ENCODE measurements at places on chromosomes 11 and 22. TPM values are rescaled to one million over a fixed set of nuclear protein-coding genes. Genes with fewer than 3 reads are reported as not detected.

- no peak for DNase-seq
Observed at GRCh38 chr11:124079631-124080326, 35.5 kb upstream of the VWA5A start.

- peak; percentile 50 for DNase-seq
Observed at GRCh38 chr11:124763156-124763947, 1.3 kb upstream of the ESAM start.

DNA sequence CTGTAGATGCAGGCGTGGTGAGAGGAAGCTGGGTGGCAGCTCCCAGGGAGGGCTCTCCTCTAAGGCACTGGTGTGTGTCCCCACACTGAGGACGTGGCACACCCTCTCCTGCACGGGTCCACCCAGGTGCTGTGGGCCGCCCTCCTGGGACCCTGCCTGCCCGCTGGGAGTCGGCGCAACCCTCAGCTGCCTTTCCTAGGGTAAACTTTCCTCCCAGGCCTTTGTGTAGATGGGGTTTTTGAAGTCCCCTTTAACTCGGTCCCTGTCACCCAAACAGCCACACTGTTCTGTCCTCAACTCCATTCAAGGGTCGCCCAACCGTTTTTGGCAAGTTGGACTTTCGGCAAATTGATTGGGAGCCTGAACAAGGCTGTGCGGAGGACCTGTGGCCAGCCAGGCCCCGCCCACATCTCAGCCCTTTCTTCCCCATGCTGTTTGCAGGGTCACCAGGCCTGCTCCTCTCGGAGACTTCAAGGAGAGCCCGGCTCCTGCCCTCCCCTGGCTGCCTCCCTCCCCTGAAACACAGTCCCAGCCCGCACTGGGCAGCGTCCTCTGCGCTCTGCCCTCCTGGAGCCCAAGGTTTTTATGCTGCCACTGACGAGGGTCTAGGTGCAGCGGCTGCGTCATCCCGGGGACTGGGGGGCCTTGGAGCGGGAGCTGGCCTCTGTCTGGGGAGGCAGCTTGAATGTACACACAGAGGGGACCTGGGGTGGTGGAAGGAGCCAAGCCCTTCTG lies 1126.2 kb downstream of the BRD1 start:
- no peak for DNase-seq

DNA sequence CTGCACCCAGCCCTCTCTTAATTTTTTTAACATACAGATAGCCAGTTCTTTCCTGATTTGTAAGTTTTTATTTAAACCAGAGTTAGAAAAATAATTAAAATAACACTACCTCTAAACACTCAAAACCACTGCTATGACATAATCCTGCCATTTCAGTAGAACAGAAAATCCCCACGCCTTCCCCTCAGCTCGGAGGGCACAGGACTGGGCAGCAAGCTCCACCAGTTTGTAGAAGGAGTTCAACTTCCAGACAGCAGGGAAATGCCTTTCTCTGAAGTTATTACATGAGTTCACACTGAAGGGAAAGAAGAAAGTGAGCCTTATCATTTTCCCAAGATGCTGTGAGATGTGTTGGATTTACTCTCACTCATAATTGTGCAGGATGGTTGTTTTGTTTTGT lies 114.4 kb downstream of the MRTFA start:
- DNase-seq: no peak

DNA sequence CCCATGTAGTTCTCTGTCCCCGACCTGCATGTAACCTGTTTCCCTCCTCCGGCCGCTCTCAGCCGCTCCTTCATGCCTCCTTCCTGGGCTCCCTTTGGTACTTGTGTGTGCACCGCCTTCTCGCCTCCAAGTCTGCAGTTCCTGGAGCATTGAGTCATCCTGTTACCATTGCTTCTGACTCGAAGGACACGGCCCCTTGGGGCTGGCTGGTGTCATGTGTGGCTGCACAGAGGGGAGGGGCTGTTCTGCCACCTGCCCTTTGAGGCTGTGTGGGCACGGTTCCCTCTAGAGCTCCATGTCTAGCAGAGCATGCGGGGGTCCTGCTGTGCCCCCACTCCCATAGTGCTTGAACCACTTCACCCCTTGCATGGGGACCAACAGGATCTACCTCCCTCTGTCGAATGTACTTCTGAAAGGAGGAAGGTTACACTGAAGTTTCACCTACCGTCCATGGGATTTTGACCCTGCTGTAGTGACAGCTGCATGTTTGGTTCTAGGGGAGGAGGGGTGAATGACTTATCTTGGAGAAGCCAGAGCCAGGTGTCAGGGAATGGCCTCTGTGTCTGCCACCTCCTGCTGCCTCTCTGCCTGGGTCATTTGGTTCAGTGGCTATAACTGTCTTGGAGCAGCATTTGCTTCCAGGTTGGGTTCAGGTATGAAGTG lies 39.6 kb downstream of the BCR start:
- DNase-seq: peak; percentile 75

GRCh38 chr22:32752816-32753520 lies 48.5 kb upstream of the TIMP3 start:
- DNase-seq: no peak

DNA sequence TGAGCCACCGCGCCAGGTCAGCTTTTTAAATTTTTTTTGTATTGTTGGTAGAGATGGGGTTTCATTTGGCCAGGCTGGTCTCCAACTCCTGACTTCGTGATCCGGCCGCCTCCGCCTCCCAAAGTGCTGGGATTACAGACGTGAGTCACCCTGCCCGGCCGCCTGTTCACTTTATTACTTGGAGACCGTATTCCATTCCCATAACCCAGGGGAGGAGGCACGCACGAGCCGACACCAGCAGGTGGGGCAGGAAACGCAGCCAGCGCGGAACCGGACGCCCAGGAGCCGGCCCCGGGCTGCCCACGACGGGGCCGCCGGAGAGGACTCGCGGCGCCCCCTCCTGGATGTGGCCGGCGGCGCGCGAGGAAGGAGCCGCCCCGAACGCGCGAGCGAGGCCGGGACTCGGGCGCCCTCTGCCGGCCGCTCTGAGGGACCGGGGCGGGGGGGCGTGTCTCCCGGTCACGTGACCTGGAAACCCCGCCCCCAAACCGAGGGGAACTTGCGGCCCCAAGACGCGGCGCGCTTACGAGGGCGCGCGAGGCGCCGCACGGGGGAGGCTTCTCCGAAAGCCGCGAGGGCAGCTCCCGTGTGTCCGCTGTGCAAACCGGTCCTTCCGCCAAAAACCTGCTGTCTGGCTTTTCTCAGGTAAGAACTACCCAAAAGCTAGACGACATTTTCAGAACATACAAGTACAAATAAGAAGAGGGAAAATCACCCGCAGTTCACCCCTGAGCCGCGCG lies 11.6 kb upstream of the RNH1 start:
- DNase-seq: peak; percentile 93

DNA sequence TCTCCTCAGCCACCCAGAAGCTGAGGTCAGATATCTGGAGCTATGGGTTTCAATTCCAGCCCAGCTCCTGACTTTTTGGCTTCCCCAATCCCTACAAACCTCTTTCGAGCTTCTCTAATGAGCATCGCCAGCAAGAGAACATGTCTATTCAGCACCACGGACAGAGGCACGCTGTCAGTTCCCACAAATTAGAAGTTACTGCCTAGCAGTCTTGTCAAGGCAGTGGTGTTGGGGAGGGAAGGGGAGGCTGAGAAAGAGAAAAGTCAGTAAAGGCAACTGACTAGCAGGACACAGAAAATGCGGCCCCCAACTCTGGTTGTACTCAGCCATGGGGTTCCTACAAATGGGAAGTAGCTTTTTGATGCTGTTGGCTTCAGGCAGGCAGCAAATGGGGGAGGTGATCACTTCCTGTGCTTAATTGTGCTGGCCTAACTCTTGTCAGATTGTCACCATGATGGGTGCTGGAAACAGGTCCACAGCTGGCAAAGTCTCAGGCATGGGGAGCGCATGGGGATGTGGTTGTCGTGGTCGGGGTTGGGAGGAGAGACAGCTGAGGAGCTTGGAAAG lies 205.9 kb downstream of the ST3GAL4 start:
- DNase-seq: peak; percentile 33

DNA sequence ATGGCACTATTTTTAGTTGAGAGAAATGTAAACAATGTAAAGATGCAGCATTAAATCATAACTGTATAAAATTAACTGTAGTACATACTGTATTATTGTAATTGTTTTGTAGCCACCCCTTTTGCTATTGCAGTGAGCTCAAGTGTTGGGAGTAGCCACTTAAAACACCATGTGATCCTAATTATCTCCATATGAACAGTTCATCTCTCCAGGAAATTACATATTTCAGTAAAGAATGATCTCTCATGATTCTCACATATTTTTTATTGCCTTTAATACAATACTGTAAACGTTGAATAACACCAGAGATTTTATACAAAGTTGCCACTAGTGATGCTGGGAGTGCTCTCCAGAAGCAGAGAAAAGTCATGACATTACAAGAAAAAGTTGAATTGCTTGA lies 1768.6 kb downstream of the LRRC4C start:
- DNase-seq: no peak

The RBMXL2 gene
- total RNA-seq: not detected

The GPHA2 gene
- not detected for total RNA-seq

The C1QTNF5 gene
- 0.90 TPM for total RNA-seq
